ENCODE measurements at places on chromosomes 2 and 18. TPM values are rescaled to one million over a fixed set of nuclear protein-coding genes. Genes with fewer than 3 reads are reported as not detected.

GRCh38 chr2:164000176-164000575, 264.4 kb upstream of the FIGN start:
- no peak for DNase-seq

DNA sequence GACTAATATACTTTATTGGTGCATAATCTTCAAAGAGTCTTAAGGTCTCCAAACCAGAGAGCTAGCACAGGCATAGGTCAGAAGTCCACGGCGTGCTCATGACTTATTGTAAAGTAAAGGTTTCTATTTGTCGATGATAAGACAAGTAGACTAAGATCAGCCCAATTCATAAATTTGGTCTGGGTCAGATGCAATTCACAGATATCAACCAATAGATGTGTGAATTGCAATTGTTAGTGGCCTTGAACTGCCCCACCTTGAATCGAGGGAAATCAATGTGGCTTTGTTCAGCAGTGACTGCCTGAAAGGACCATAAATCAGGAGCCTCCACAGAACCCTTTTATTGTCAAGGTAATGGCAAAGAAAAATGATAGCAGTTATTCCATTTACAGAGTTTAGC, 39.1 kb upstream of the CPS1 start:
- no peak for DNase-seq

DNA sequence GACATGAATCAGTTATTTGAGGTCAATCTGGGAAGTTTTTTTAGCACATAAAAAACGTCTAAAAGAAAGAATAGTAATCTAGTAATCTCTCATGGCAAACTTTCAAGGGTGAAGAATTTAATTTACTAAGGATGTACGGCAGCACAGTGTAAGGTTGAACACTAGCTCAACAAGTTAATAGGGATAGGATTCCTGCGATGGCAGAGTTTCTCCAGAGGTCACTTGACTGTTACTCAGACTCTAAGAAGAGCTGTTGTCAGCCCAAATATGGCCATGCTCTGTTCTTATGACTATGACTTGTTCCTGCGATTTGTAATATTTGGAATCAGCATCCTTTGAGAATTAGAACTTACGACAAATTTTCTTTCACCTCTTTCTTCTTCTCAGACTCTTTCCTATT, 553.3 kb upstream of the TNP1 start:
- DNase-seq = peak; percentile 83

GRCh38 chr2:148049284-148049683, 28.4 kb downstream of the MBD5 start:
- no peak for DNase-seq

DNA sequence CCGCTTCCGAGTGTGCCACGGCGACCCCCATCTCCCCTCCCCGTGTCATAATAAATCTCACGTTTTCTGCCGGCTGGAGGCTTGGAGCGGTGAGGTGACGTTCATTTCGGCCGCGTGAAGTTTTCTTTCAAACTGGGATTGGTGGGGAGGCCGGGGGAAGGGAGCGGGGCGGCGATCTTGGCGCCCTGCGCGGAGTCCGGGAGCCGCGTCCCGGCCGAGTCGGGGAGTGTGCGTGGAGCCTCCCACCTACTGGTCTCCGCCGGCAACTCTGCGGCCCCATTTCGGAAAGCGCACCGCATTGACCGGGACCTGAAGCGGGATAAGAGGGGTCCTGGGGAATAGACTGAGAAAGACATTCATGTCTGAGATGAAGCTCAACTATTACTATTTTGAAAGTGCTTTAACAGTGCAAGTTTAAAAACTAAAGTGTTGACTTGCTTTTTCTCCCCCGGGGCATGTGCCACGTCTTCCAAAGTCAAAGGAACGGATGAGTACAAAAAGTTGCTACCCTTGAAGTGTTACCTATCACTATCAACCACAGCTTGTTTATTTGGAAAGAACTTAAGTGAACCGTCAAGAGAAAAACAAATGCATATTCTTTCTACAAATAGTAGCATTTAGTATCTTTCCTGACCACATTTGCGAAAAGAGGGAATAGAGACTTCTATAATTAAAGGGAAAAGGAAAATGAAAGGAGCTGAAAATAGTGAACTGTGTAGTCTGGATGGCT, 818 bp upstream of the IKZF2 start:
- DNase-seq = peak; percentile 71

NEU2 gene
- total RNA-seq = not detected

IGFBP5 gene
- total RNA-seq = 754 TPM

COX7A2L gene
- total RNA-seq = 174 TPM

ESPNL gene
- total RNA-seq = 4.2 TPM
